ENCODE measurements at places on chromosomes 2 and 18.
A peak's percentile ranks its signal among the peaks of the same experiment; 100 is the strongest.

- DNase-seq = no peak
These were observed 291.2 kb downstream of the ALPK2 start for GRCh38 chr18:58337686-58338085.

GRCh38 chr2:183521911-183522310 is 397.7 kb downstream of the NUP35 start:
- no peak for DNase-seq

GRCh38 chr2:9463698-9464034 is 10.7 kb upstream of the IAH1 start:
- DNase-seq = no peak

- DNase-seq = no peak
These were observed 3.8 kb upstream of the SESTD1 start for GRCh38 chr2:179268277-179268925.

DNA sequence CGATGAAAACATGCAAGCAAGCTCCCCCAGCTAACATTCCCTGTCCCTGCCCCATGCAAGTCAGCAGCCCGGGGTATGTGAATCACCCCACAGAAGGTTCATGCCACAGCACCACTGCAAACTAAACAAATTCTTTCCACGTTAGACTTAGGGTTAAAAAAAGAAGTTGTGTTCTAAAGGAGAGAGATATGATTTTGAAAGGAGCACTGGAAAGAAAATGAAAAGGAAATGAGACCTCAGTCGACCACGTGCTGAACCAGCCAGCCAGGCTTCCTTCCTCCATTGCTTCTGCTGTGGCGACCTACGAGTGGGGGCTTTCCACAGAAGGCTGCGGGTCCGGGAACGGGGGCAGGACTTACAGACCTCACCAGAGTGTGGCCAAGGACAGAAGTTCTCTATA is 52.0 kb downstream of the ARL4C start:
- DNase-seq = peak; percentile 50

GRCh38 chr2:41896186-41896846 is 151.5 kb upstream of the PKDCC start:
- DNase-seq = no peak

DNA sequence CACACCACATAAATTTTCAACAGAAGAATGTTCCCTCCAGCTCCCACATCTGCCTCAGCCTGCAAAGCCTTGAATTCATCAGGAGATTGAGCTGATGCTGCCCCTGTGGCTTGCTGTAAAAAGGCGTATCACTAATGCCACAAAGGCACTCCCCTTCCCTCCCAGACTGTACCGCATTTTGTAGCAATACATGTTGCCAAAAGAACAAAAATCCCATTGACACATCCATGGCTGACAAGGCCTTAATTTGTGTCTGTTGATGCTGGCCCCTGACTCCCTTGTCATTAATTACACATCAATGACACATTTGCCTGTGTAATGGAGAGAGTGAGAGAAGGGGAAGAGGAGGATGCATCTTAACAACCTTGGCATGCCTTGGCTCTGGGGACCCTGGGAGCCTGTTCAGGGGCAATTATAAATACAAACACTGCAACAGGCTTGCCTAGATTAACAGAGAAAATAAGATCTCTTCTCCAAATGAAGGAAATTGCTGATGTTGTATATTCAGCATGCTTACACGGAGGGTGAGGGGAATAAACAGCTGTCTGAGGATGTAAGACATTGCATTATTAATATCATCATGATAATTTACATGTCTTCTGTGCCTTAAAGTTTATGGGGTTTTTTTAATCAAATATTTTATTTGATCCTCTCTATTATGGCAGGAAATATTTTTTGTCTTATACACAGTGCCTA is 264.0 kb downstream of the SUCLG1 start:
- no peak for DNase-seq

DNA sequence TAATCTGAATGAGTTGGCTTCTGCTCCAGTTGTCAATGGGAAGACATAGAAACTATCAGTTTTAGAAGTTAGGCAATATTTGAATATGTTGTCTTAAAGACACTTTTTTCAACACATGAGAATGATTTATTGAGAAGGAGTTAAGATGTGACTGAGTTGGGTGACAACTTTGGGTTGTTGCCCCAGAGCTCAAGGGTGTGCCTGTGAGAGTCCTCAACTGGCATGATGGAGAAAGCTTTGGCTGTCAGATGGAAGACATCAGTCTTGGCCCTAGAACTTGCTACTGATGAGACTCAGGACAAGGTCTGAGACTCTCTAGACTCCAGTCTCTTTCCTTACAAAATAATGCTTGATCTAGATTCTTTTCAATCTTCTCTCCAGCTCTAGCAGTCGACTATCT is 69.0 kb upstream of the CTAGE1 start:
- no peak for DNase-seq

DNA sequence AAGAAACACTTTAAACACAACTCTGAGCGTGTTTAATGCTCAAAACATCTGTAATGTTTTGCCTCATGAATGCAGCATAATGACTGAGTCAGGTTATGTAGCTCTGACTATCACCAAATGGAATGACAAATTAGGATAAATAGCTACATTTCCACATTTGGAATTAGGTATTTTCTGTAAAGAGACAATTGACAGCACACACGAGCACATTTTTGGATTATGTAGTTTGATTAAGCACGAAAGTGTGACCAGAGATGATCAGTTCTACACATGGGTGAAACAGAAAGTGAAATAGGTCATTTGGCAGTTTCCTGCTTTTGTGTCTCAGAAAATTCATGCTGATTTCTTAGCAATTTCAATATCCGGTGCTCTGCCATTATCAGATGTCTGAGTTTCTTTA is 29.0 kb downstream of the LPIN1 start:
- no peak for DNase-seq

DNA sequence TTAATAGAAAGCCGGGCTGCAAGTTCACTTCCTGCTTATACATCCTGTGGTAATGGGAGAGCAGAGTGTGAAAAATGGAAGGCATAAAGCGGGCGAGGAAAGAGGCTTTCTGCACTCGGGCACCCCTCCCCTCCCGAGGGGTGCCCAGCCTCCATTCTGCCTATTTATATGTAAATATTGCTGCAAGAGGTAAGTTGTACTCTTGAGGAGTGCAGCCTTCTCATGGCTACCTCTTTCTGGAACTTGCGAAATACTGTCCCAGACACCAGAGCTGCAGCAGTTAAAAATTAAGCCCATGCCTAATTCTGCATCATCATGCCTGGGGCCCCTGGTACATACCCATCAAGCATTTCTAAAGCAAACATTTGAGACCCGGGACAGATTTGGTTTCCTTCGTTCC is 156.0 kb downstream of the GBX2 start:
- DNase-seq = no peak

DNA sequence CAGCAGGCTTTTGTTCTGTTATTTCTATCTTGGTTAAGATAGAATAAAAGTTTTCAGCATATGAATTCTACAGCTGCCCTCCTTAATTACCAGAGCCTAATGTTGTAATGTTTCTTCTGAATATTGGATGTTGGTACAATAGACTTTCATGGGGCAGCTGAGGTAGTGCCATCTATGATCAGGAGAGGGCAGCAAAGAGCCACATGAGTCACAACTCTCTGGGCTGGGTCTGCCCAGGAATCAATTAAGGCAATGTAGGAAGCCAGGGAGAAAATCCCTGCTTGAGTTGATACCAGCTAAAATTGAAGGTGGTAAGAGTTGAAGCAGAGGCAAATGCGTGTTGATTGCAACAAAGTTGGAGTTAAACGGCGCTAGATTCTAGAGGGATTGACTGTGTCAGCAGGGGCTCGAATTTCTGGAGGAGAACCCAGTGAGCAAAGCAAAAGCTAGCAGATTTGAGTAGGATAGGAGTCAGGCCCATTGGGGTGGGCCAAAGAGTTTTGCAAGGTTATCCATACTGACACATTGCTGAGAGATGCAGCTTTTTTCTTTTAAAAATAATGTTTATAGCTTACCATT is 10.6 kb upstream of the MC5R start:
- no peak for DNase-seq

DNA sequence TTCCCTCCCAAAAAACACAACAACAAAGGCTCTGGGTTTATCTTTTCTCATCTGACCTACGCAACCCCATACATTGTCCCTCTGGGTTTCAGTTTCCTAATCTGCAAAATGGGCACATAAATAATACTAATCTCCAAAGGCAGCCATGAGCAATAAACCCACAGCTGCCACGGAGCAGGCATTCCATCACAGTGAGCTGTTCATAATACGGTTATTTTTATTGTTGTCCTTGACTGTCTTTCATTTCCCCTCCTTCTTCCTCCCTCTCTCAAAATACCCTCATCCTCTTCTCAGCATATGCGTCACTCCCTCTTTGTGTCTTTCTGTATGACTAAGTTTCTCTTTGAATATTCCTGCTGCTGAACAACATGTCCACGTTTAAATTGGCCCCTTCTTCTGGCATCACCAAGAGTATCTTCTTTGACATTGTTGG is 129.8 kb upstream of the CAB39 start:
- no peak for DNase-seq

DNA sequence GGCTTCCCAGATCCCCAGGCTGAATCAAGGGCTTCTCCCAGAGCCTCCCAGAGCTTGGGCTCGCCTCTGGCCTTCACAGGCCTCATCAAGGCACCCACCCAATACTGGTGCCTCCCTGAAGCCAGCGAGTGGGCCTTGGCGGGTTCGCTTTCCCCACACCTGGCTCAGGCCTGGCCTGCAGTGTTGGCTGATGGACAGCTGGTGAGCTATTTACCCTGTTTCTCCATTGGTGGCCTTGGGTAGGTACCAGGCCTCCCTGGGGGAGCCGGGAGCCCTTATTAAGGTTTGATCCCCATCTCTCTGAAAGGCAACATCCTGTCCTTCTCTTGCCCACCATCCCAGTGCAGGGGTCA is 18.2 kb upstream of the DUSP2 start:
- DNase-seq = no peak

- DNase-seq = no peak
These were observed 158.5 kb upstream of the SH3BP4 start for GRCh38 chr2:234793212-234793785.

DNA sequence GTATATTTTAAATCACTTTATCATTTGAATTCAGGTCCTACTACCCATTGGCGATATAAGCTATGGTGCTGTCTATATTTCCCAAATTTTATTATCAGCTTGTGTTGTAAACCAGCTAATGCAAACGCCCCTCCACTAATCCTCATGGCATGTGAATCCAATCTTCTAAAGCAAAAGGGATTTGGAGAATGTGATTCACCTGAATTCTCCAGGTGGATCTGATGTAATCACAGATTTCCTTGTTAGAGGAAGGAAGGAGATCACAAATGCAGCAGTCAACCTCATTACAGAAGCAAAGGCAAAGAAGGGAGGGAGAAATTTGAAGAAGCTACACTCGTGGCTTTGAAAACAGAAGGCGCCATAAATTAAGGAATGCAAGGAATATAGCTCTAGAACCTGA is 431.1 kb upstream of the CDH19 start:
- no peak for DNase-seq

- DNase-seq = no peak
These were observed 64.5 kb upstream of the AMMECR1L start for GRCh38 chr2:127950264-127950663.

DNA sequence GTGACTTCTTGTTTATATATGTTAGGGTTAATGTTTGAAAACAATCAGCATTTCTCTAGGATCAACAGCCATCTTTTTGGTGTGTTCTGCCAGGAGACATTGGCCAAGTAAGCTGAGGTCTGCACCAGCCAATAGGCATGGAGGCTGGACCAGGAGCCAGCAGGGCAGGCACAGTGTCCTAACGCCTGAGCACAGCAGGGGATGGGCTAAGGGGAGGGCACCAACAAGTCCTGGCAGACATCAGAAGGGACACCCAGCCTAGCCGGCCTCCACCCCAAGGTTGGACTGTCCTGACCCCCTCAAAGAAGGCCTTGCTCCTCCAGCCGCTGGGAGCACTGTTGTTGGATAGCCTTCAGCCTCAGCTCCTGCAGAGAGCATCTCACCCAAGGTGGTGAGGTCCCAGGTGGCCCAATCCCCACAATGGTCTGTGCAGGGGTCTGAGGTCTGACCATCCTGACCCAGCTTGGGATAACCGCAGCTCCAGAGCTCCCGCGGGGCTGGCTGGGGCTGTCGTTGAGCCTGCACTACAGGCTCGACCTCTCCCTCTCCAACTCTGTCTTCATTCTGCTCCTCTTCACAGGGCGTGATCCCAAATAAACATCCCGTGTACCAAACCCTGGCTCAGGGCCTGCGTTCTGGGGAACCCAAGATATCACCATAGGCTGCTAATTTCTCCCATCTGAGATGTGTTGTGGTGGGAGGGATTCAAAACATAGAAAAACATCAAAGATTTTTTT is 8.1 kb downstream of the TEX44 start:
- no peak for DNase-seq

DNA sequence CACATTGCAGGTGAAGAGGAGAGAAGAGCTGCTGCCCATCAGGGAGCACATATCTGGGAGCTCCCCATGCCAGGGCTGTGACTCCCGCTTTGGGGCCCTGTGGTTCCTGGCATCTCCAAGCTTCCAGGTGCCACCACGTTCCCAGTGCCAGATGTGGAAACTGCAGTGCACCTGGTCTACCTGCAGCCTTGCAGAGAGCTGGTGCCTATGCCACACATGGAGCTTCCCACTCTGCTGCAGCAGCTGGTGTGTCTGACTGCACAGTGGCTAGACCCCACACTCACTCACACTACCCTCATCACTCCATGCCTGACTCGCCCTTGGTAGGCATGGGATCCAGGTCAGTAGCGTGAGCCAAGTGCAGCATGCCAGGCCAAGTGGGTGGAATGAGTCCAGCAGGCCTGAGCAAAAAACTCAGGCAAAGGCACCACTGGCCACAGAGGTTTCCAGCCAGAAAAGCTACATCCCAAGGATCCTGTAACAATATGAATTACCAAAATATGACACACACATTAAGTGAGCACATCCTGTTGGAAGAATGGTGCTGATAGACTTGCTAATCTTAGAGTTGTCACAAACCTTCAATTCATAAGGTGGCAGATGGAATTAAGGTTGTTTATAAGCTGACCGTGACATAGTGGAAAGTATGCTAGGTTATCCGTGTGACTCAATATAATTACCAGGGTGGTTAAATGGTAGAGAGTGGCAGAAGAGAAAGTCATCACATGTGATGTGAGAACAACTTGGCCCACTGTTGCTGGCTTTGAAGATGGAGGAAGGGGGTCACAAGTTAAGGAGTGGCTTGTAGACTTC is 150.9 kb downstream of the EHBP1 start:
- DNase-seq = no peak

DNA sequence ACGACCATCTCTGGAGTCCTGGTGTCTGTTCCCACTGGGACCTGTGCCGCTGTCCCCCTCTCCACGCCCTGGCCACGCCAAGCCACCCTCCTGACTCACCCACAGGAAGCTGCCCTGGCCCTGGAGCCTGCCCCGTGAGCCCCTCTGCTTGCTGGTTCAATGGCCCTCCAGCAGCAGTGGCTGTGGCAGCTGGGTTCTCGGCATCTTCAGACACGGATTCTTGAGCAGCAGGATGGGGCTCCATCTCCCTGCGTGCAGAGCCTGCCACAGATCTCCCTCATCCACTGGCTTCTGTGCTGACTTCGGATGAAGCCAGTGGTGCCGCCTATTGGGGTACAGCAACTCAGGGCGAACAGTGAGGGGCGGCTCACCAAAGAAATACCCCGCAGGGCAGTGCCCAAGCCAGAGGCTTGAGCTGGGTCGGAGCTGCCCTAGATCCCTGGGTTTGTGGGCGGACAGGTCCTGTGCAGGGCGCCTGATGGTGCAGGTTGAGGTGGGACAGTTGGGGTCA is 14.0 kb downstream of the CAPN10 start:
- no peak for DNase-seq
